NCI-H1930 (cell line): ENCODE measurements at places on chromosomes 11 and 22.

DNA sequence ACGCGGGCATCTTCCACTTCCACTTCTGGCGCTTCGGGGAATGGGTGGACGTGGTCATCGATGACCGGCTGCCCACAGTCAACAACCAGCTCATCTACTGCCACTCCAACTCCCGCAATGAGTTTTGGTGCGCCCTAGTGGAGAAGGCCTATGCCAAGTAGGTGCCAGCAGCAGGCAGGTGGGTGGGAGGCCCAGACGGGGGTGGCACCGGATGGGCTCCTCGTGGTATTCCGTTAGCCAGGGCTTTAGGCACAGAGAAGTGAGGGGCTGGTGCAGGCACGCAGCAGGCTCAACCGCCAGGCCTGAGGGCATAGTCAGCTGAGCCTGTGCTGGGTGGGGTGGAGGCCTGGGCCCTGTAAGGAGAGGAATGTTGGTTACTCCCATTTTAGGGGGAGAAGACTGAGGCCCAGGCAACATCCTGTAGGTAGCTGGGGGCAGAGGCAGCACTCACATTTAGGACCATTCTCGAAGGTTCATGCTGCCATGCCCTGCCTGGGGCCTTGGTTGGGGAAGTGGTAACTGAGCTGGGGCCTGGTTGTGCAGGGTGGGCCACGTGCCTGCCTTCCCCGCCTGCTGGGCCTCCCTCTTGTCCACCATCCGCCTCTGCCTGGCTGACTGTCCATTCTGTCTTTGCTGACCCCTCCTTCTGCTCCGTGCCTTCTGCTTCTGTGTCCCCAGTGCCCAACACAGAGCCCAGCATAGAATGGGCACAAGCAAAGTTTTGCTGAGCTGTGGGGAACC lies 10.2 kb downstream of the OMP start:
- DNase-seq: no peak

DNA sequence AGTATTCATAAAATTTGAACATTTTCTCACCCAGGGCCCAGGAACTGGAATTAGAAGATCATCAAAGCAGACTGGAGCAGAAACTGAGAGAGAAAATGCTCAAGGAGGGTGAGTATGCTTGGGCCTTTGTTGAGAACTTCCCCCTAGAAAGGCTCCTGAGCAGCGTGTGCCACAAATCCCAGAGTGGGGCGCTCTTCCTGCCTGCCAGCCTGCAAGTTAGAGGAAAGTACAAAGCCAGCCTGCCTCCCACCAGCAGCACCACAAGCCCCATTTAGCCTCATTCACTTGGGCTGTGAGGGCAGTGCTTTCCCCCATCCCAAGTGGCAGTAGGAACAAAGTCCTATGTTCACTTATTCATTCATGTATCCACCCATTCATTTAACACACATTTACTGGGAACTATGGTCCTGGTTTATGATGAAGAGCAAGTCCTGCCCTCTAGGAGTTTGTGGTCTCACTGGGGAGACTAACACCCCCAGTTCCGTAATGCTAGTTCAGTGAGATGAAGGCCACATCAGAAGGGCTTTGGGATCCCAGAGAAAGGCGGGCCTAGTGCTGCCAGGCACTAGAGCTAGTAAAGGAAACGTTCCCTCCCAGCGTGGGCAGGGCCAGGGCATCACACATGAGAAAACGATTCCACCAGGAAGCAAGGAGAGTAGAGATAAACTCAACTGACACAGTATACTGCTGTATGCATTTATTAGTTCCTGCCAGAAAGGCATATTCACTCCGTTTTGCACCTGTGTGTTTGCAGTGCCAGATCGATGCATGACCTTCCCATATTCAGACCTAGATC lies 22.4 kb upstream of the PARVA start:
- DNase-seq: no peak

DNA sequence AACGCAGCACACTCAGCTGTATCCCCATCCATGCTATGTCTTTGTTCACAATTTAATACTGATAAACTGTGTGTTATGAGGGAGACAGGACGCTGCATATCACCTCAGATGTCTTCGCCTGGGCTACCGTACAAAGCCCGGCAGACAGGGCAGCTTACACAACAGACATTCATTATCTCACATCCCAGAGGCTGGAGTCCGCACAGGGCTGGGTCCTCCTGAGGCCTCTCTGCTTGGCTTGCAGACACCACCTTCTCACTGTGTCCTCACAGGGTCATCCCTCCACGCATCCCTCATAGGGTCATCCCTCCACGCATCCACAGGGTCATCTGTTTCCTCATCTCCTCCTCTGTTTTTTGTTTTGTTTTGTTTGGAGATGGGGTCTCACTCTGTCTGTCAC lies 61.2 kb downstream of the SHANK2 start:
- no peak for DNase-seq

DNA sequence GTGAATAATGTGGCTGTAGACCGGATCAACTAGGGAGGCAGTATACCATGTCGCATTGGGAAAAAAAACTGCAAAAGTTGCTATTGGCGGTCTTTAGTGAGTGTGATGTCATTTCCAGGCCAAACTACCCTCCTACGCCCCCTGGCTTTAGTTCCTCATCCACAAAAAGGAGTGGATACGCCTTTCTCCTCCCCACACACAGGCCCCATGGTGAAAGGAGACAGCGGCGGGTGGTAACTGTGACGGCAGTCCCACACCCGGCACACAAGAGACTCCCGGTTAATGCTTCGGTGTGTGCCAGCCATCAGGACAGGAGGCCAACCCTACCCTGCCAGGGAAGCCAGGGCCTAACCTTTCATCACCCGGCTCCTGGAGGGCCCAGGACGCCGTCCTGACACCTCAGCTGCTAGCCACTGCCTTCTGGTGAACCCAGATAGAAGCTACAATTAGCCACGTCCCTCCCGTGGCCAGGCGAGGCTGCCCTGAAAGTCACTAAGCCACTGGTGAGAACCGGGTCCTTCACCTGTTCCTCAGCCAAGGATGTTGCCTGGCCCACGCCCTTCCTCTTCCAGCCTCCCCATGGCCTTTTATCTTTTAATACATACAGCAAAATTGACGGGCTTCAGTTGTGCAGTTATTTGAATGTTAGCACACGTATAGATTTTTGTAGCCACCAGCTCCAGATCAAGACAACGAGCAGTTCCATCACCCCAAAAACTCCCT lies 10.8 kb downstream of the TP53I11 start:
- DNase-seq: no peak

GRCh38 chr22:28742562-28742962 lies 723 bp downstream of the HSCB start:
- DNase-seq: no peak

DNA sequence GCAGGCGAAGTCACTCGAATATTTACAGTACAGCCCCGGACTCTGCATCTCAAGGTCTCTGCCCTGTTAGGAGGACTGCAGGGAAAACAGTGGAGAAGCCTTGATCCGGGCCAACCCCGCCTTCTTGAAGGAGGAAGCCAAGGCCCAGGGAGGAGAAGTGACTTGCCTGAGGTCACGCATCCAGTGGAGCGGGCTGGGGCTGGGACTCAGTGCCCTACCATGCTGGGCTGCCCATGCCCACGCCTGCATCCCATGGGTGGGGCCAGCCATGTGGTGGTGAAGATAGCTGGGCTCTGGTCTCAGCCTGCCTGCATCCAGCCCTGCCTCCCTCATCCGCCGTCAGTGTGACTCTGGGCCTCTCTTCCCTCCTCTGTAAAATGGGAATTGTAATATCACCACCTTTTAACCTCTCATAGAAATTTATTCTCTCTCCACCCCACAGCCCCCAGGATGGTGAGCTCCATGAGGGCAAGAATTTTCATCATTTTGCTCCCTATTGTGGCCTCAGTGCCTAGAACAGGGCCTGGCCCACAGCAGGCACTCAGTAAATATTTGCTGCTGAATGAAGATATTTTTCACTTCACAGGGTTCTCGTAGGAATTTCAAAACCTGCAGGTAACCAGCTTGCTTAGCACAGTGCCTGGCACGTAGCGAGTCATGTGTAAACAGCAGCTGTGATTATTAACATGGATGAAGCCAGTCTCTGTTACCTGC lies 57.3 kb downstream of the OTOG start:
- no peak for DNase-seq

DNA sequence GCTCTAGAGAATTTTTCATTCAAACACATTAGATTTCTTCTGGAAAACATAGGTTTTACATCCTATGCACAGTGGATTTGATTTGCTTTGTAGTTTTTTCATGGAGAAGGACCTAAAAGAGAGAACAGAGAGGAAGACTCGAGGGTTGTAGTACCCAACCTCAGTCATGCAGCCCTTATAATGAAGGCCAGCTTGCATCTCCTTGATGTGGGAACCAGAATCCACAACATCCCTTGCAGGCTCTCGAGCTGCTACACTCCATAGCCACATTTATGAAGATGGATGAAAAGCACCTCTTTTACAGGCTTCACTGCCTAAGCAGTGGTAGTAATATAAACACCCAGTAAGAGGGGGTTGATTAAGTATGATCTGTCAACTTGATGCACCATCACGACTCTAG lies 9.5 kb upstream of the OR5B12 start:
- DNase-seq: no peak
